ENCODE measurements at places on chromosomes 11 and 22. TPM values are rescaled to one million over a fixed set of nuclear protein-coding genes. Genes with fewer than 3 reads are reported as not detected.

C11orf42 gene
- not detected for total RNA-seq

OR6A2 gene
- total RNA-seq: 0.69 TPM

GPHA2 gene
- total RNA-seq: not detected

ROM1 gene
- 0.31 TPM for total RNA-seq

TEX12 gene
- total RNA-seq: 0.31 TPM

GLYATL1 gene
- total RNA-seq: 0.33 TPM

CLMP gene
- 3.3 TPM for total RNA-seq

MRGPRF gene
- total RNA-seq: 0.62 TPM

GALNT18 gene
- total RNA-seq: 22.3 TPM

DEPDC7 gene
- total RNA-seq: 30.5 TPM

DLG2 gene
- 0.93 TPM for total RNA-seq

HTR3B gene
- not detected for total RNA-seq

PHOX2A gene
- total RNA-seq: not detected

RTCB gene
- 135 TPM for total RNA-seq

FGF3 gene
- total RNA-seq: not detected

APOL3 gene
- total RNA-seq: 1.5 TPM

OR10D3 gene
- total RNA-seq: not detected

LRRC4C gene
- total RNA-seq: under 0.01 TPM

EHBP1L1 gene
- 18.0 TPM for total RNA-seq

CNTN5 gene
- not detected for total RNA-seq

PACSIN3 gene
- 21.4 TPM for total RNA-seq

C11orf58 gene
- total RNA-seq: 98.4 TPM

OR52E4 gene
- total RNA-seq: not detected

PATE4 gene
- total RNA-seq: not detected

KDM4E gene
- not detected for total RNA-seq

ARCN1 gene
- 71.6 TPM for total RNA-seq

HORMAD2 gene
- not detected for total RNA-seq

OR51B4 gene
- total RNA-seq: not detected

RIC8A gene
- total RNA-seq: 96.4 TPM

DAGLA gene
- total RNA-seq: 2.5 TPM

FADS2 gene
- 379 TPM for total RNA-seq

B3GAT1 gene
- 0.36 TPM for total RNA-seq

KIF18A gene
- 30.2 TPM for total RNA-seq

DCPS gene
- 39.6 TPM for total RNA-seq

MPST gene
- total RNA-seq: 63.9 TPM

POU2AF2 gene
- not detected for total RNA-seq

ANO9 gene
- total RNA-seq: not detected

TEAD1 gene
- 314 TPM for total RNA-seq

ALDH3B1 gene
- 6.7 TPM for total RNA-seq

FAM83F gene
- total RNA-seq: 0.36 TPM

LUZP2 gene
- total RNA-seq: not detected

CUL5 gene
- total RNA-seq: 41.5 TPM

HEPN1 gene
- total RNA-seq: not detected

NRIP3 gene
- total RNA-seq: 13.7 TPM

MUC5AC gene
- not detected for total RNA-seq

SAA4 gene
- not detected for total RNA-seq

OR51B2 gene
- total RNA-seq: not detected

GDPD5 gene
- 7.7 TPM for total RNA-seq

HEPHL1 gene
- total RNA-seq: not detected

PAAF1 gene
- total RNA-seq: 13.0 TPM

Measured in melanocyte of skin (primary cell).